CD8-positive, alpha-beta memory T cell (primary cell): ENCODE measurements at places on chromosomes 7 and 10. TPM values are rescaled to one million over a fixed set of nuclear protein-coding genes. Genes with fewer than 3 reads are reported as not detected.

DNA sequence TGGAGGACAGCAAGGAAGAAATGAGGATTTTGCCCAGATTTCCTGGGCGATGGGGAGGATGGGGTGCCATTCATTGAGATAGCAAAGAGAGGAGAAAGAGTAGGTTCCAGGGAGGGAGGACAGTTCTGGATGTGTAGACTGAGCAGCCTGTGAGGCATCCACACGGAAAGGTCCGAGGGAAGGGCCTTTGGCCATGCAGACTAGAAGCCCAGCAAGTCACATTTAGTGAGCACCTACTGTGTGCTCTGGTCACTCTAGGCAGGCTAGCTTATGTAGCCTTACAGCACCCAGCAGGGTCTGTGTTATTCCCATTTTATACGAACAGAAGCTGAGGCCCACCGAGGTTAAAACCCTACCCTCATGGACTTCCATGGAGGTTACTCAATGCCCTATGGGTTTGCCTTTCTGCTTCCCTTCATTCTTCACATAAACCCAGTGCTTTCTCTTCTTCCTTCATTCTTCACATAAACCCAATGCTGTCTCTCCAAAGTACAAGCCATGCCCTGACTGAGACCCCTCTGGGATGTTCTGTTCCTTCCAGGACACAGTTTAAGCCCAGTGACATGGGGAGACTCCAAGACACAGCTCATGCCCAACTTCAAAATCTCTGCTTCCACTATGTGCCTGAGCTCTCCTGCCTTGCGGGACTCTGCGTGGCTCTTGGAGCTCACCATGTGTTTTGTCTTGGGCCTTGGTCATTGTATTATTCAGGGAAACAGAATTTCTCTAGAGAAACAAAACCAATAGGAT lies 13.7 kb downstream of the IL2RA start:
- H3K27me3 ChIP-seq: no peaks in the 10 kb centered on the region
- peaks cover 83% of the 10 kb centered on the region for H3K4me1 ChIP-seq
- H3K4me3 ChIP-seq: no peak overlapping the region
- no peaks in the 10 kb centered on the region for H3K36me3 ChIP-seq

GRCh38 chr7:22809902-22810642 lies 12.6 kb downstream of the TOMM7 start:
- peaks cover 4% of the 10 kb centered on the region for H3K36me3 ChIP-seq
- H3K27ac ChIP-seq: no peak overlapping the region
- DNase-seq: no peak
- no peaks in the 10 kb centered on the region for H3K27me3 ChIP-seq
- no peaks in the 10 kb centered on the region for H3K4me1 ChIP-seq

DNA sequence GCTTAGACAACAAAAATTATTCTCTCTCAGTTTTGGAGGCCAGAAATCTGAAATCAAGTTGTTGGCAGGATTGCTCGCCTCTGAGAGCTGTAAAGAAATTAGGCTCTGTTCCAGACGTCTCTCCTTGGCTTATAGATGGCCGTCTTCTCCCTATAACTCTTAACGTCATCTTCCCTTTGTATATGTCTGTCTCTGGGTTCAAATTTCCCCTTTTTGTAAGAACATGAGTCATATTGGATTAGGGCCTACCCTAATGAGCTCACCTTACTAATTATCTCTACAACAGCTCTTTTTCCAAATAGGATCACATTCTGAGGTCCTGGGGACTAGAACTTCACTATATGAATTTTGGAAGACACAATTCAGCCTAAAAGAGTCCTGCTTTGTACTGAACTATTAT lies 22.4 kb downstream of the GALNTL5 start:
- H3K4me1 ChIP-seq: no peaks in the 10 kb centered on the region
- no peak overlapping the region for H3K27ac ChIP-seq
- DNase-seq: no peak

- no peak overlapping the region for H3K27ac ChIP-seq
- no peaks in the 10 kb centered on the region for H3K4me1 ChIP-seq
- DNase-seq: no peak
- no peaks in the 10 kb centered on the region for H3K27me3 ChIP-seq
- H3K36me3 ChIP-seq: no peaks in the 10 kb centered on the region
Measured at GRCh38 chr10:59234194-59234593, 57.8 kb downstream of the PHYHIPL start.

DNA sequence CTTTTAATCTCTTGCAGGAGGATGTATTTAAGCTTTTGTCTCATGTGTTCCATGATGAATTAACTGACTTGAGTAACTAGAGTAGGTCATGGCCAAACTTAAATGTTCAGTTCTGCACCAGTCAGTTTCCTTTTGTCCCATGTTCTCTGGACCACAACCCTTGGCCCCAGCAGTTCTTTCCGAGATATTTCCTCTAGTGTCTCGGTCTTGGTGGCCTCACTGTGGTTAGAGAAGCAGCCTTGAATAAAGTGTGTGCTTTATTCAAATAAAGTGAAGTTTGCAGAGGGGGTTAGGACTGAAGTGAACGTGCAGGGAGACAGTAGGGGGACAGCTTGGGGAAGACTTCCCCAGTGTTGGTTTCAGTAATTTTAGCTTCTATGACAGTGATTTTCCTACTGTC lies 9.3 kb downstream of the ZNF212 start:
- no peak overlapping the region for H3K27ac ChIP-seq
- H3K36me3 ChIP-seq: peaks cover 28% of the 10 kb centered on the region
- DNase-seq: no peak
- H3K27me3 ChIP-seq: no peaks in the 10 kb centered on the region
- no peaks in the 10 kb centered on the region for H3K4me1 ChIP-seq

ADIRF gene
- not detected for total RNA-seq

H2BK1 gene
- total RNA-seq: 0.57 TPM
